Mucosa of descending colon (tissue), 3 donors: ENCODE measurements at places on chromosomes 12 and 14.

- DNase-seq: no peak
These were observed 26.9 kb downstream of the GSTZ1 start for GRCh38 chr14:77347751-77348150.

GRCh38 chr12:89544681-89545184, 18.9 kb upstream of the POC1B start:
- peak; percentile 35 for DNase-seq

DNA sequence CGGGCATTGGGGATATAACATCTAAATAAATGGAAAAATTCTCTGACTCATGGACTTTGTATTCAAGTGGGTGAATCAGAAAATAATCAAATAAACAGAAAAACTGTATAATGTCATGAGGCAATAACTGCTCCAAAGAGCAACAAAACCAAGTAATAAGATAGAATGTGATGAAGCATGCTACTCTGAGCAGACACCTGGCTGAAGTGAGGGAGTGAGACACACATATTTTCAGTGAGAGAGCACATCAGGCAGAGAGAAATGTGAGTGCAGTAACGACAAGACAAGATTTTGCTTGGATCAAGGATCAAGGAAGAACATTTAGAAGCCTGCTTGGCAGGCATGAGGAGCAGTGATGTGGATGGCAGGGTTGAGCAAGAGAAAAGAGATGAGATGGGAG, 75.8 kb upstream of the CCDC91 start:
- no peak for DNase-seq

- DNase-seq: no peak
These were observed 18.0 kb upstream of the ATF7 start for GRCh38 chr12:53644133-53644532.

- no peak for DNase-seq
These were observed 40.8 kb downstream of the NDUFA12 start for GRCh38 chr12:94962670-94963069.

DNA sequence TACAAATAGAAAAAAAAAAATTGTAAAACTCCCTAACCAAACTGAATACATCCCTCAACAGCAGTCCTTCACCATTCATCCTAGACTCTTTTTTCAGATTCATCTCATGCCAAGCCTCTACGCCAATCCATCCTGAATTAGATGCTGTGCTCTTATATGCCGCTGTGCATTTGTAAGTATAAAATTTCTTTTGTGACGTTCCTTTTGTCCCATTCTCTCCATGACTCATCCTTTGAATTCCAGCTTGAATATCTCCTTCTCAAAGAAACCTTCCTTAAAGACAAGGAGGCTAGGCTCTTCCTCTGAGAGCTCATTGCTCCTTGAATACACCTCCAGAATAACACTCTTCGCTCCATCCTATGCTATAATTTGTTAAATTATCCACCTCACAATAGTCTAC, 359.2 kb downstream of the RMST start:
- no peak for DNase-seq

- DNase-seq: no peak
These were observed 69.0 kb upstream of the REP15 start for GRCh38 chr12:27627123-27627852.
